Stimulated activated CD4-positive, alpha-beta T cell treated with anti-CD3 and anti-CD28 coated beads, Interleukin-4, amount 100 ng/mL, for 4 hours (primary cell): ENCODE measurements at places on chromosomes 6 and 20.

DNA sequence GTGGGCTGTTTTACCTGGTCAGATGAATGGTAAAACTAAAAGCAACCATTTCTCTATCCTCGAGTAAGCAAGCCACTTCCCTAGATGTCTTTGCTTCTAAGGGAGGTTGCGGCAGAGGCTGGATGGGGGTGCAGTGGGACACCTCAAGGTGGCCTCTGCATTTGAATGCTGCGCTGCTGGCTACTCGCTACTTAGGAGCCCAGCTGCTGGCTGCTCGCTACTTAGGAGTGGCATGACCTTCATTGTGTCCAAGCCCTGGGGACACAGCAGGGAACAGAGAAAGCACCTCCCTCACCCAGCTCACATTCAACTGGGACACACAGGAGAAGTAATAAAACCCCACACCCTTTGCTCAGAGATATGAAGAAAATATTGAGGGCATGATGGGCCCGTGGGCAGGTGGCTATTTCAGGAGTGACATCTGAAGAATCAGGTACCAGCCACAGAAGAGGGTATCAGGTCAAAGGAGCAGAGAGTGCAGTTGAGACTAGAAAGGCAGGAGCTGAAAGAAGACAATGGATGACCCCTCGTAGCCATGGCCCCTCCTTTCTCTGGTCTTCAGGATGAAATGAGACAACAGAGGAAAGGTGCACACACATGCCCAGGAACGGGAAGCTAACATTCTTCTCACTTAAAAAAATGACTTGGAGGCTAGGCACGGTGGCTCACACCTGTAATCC, 149.4 kb downstream of the ZMYND8 start:
- no peak for DNase-seq

- DNase-seq = no peak
Observed at GRCh38 chr6:137092018-137092417, 47.3 kb upstream of the IL20RA start.

DNA sequence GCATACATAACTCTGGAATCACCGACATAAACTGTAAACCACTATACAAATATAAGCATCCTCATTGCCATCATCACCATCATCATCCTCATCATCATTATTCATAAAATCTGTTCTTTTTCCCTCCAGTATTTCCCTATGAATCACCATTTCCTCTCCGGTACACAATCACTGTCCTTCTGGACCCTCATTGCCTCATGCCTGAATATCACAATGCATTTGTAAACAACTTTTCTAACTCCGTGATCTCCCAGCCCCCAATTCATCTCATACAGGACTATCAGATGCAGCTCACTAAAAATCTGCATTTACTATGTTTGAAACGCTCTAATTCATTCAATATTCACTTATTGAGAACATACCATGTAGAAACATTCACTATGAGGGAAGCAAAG, 339.7 kb downstream of the TBC1D32 start:
- DNase-seq = no peak

DNA sequence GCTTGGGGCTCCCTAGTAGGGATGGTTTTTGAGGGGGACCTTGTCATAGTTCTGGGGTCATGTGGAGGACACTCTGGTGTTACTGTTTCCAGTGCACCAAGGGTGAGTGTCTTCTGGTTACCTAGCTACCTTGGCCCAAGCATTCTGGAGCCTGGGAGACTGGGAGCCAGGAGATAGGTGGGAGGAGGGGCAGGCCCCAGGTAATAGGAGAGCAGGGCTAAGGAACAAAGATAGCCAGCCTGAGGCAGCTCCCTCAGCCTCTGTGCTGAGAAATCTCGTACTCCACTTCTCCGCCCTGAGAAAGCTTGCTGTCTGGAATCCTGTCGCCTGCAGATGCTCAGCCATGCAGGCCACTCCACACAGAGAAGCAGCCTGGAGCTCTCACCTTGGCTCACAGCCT, 8.3 kb upstream of the ENTPD6 start:
- no peak for DNase-seq

DNA sequence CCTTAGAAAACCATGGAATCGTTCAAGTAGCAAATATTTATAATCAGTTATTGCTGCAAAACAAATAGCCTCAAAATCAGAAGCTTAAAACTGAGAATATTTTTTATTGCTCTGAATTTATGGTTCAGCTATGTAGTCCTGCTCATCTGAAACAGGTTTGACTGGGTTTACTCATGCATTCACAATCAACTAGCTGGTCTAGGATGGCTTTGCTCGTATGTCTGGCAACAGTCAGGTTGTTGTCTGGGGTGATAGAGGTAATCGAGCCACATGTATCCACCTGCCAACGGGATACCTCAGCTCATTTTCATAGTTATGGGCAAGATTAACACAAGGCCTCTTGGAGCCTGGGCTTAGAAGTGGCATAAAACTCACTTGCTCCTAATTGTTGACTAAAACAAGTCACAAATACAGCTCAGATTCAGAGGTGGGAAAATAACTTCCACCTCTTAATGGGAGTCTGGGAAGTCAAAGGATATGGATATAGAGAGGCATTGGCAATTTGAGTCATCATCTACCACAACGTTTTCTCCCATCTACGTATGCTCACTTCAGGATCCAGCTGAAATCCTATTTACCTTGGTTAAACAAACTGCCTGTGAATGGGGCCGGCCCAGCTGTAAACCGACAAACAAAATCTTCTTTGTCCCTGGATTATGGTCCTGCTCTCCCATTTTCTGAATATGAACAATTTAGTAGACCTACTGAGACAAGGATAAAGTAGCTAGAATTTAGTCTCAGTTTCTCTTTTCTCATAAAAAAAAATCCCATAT, 54.5 kb upstream of the TENT5A start:
- no peak for DNase-seq

- no peak for DNase-seq
Observed at GRCh38 chr6:132017942-132018341, 66.8 kb upstream of the CCN2 start.

DNA sequence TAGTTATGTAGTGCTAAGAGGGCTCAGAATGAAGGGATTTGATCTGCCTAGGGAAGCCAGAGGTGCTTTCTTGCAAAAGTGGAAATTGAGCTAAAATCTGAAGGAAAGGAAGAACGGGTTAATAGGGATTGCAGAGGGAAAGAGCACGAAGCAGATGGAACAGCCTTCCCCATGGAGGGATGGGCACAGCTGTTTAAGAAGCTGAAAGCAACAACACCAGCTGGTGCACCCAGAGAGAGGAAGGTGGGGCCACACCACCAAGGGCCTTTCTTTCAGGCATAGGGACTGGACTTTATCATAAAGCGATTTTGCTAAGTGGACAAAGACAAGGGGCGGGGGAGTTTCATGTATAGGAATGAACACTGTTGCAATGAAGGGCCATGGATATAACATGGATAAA, 65.8 kb upstream of the SNRPB2 start:
- DNase-seq = no peak

GRCh38 chr20:6384380-6384779, 261.6 kb upstream of the FERMT1 start:
- DNase-seq = no peak

- DNase-seq = no peak
Observed at GRCh38 chr6:36752187-36752885, 54.7 kb downstream of the RAB44 start.

GRCh38 chr20:34189572-34190163, 51.6 kb upstream of the ASIP start:
- no peak for DNase-seq

GRCh38 chr6:33995309-33996119, 150.4 kb downstream of the GRM4 start:
- DNase-seq = no peak

- DNase-seq = no peak
Observed at GRCh38 chr6:144144996-144145395, 5.3 kb upstream of the STX11 start.

GRCh38 chr6:139407718-139408222, 33.3 kb upstream of the CITED2 start:
- no peak for DNase-seq

- DNase-seq = no peak
Observed at GRCh38 chr6:35713006-35713767, 23.6 kb upstream of the ARMC12 start.

DNA sequence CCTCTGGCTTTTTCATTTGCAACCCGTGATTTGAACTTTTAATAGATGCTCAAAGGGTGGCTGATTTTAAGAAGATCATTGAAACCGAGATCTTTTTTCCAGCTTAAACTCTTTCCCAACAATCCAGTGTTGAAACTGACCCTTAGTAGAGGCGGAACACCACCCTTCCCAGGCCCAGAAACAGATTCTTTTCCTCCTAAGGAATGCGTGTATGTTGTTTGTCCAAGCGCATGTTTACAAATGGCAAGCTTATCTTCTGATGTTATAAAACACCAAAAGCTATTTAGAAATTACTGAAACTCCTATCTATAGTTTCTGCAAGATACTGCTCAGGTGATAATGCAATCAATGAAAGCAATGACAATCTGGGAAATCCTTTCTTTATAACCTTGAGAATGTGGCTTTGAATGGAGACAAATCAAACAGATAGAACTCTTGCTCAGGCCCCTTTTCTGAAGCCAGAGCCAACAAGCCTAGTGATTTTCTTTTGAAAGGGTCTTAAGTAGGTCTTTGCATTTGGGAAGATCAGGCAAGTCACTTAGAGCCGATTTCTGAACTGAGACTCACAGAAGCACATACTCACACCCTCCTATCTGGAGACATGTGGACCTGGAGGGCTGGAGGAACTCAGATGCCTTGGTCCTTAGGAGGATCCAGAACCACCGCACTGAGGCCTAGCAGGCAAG, 9.1 kb downstream of the BANF2 start:
- DNase-seq = no peak

DNA sequence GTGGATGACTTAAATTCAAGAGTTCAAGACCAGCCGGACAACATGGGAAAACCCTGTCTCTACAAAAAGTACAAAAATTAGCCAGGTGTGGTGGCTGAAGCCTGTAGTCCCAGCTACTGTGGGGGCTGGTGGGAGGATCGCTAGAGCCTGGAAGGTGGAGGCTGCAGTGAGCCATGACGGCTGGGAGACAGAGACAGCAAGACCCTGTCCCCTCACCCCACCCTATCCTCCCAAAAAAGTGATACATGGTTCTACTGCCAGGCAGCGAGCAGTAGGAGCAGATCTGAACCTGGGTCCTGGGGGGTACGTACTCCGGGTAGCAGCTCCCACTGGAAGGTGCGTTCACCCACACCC, 2.2 kb downstream of the PSMA7 start:
- DNase-seq = no peak

GRCh38 chr20:53613748-53614147, 20.1 kb upstream of the ZNF217 start:
- DNase-seq = no peak

DNA sequence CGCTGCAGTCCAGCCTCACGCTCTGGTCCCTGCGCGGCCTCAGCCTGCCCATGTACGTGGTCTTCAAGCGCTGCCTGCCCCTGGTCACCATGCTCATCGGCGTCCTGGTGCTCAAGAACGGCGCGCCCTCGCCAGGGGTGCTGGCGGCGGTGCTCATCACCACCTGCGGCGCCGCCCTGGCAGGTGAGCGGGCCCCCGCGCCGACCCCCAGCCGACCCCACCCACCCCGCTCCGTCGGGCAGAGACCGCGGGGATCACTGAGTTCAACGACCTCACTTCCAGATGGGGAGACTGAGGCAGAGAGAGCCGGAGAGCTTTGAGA, 545 bp downstream of the SLC35D3 start:
- DNase-seq = no peak

GRCh38 chr6:150930841-150931240, 65.3 kb downstream of the MTHFD1L start:
- DNase-seq = no peak

DNA sequence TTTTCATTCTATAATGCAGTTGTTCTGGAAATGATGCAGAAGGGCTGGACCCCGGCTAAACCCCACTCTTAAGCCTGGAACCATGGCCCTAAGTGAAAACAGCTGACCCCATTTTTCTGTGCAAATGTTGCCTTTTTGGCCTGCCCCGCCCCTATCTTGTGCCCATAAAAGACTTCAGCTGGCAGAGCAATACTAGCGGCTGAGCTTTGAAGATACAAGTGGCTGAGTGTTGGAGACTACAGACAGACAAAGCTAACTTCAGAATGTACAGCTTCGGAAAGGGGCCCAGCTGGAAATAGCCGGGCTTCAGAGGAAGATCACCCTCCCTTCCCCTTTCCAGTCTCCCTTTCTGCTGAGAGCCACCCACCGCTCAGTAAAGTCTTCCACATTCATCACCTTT, 258.6 kb upstream of the SPTLC3 start:
- no peak for DNase-seq
